ENCODE measurements at places on chromosomes 16 and 17. TPM values are rescaled to one million over a fixed set of nuclear protein-coding genes. Genes with fewer than 3 reads are reported as not detected.

CCL5 gene
- total RNA-seq = not detected

SLC35B1 gene
- total RNA-seq = 60.6 TPM

CDH8 gene
- not detected for total RNA-seq

PRRT2 gene
- 2.9 TPM for total RNA-seq

TEKT5 gene
- not detected for total RNA-seq
